ENCODE measurements at places on chromosomes 11 and 22. TPM values are rescaled to one million over a fixed set of nuclear protein-coding genes. Genes with fewer than 3 reads are reported as not detected.

The MMP12 gene
- not detected for total RNA-seq

The OR2AG1 gene
- not detected for total RNA-seq

DNA sequence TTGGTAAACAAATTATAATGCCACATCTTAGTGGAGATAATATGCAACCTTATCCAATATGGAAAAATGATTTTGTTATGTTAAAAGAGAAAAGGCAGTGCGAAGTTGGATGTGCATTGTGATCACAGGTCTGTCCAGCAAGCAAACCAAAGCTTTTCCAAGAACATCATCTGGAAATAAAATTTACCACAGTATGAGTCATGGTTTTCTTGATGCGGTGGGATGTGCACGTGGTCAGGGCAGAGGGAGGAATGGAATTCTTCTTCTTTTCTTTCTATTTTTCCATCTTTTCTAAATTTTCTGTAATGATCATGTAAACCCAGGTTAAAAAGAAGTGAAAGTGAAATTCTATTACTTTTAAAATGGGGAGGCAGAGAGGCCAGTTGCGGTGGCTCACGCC lies 169.8 kb downstream of the C11orf91 start:
- DNase-seq: no peak

DNA sequence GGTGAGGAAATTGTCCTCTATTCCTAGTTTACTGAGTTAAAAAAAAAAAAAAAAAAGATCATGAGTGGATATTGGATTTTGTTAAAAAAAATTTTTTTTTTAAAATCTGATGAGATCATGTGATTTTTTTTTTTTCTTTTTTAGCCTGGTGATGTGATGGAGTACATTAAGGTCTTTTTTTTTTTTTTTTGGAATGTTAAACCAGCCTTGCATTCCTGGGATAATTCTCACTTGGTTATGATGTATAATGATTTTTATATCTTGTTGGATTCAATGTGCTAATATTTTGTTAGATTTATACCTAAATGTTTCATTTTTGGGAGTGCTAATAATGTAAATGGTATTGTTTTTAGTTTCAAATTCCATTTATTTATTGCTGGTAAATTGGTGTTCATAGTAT lies 43.3 kb downstream of the DDX10 start:
- DNase-seq: no peak

DNA sequence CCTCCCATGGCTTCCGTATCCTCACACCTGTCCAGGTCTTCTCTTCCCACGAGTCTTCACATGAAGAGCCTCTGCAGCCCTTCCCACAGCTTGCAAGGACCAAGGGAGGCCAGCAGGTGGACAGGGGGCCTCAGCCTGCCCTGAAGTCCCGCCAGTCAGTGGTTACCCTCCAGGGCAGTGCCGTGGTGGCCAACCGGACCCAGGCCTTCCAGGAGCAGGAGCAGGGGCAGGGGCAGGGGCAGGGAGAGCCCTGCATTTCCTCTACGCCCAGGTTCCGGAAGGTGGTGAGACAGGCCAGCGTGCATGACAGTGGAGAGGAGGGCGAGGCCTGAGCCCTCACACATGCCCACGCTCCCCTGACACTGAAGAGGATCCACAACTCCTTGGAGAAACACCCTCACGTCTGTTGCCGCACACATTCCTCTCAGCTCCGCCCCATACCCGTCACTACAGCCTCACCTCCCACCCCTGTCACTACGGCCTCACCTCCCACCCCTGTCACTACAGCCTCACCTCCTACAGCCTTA lies 8.3 kb downstream of the SSH3 start:
- DNase-seq: no peak

- DNase-seq: no peak
These were observed 43.7 kb downstream of the GDPD5 start for GRCh38 chr11:75481922-75482606.

- no peak for DNase-seq
These were observed 92.2 kb downstream of the PHF21B start for GRCh38 chr22:44917372-44918165.

- no peak for DNase-seq
These were observed 827 bp downstream of the PHF21B start for GRCh38 chr22:45008751-45009605.

Data from heart left ventricle (tissue), 16 donors.